Nasal cavity respiratory epithelium epithelial cell of viscerocranial mucosa (primary cell): ENCODE measurements at places on chromosomes 6 and 20. TPM values are rescaled to one million over a fixed set of nuclear protein-coding genes. Genes with fewer than 3 reads are reported as not detected.

PAQR8 gene
- total RNA-seq, result 1.0 and 1.5 TPM in 2 replicates

DLK2 gene
- total RNA-seq, result 2.8 and 4.8 TPM in 2 replicates

E2F1 gene
- 0.34 and 0.36 TPM in 2 replicates for total RNA-seq

SLC22A2 gene
- not detected in 2 replicates for total RNA-seq

POU5F1 gene
- 0.50 and 0.68 TPM in 2 replicates for total RNA-seq

FAM229B gene
- total RNA-seq, result 1.7 and 3.1 TPM in 2 replicates

KHDC1 gene
- total RNA-seq, result 0.68 and 1.7 TPM in 2 replicates

PNPLA1 gene
- 0.36 and 0.68 TPM in 2 replicates for total RNA-seq

EHMT2 gene
- total RNA-seq, result 13.7 and 47.4 TPM in 2 replicates

HLA-DOA gene
- 0.07 TPM in 1 of 2 replicates, not detected in the other for total RNA-seq

EEF1A2 gene
- 1.0 and 1.4 TPM in 2 replicates for total RNA-seq

ROMO1 gene
- 58.1 and 158 TPM in 2 replicates for total RNA-seq

POLR1C gene
- 35.3 and 42.4 TPM in 2 replicates for total RNA-seq

CLDN20 gene
- not detected in 2 replicates for total RNA-seq

BANF2 gene
- not detected in 2 replicates for total RNA-seq

WFDC5 gene
- total RNA-seq, result 0.64 and 8.2 TPM in 2 replicates

GTSF1L gene
- total RNA-seq, result not detected in 2 replicates

FAM209B gene
- under 0.01 TPM in 1 of 2 replicates, not detected in the other for total RNA-seq

BPIFB2 gene
- not detected in 2 replicates for total RNA-seq

RTEL1 gene
- 5.1 and 11.7 TPM in 2 replicates for total RNA-seq

FAM217A gene
- not detected in 2 replicates for total RNA-seq

KIAA1755 gene
- not detected in 2 replicates for total RNA-seq

RRAGD gene
- 5.1 and 20.9 TPM in 2 replicates for total RNA-seq

DNMT3B gene
- 0.68 and 1.5 TPM in 2 replicates for total RNA-seq

PNLDC1 gene
- 0.07 TPM in 1 of 2 replicates, not detected in the other for total RNA-seq

LGSN gene
- total RNA-seq, result not detected in 2 replicates

NOL7 gene
- total RNA-seq, result 66.4 and 94.7 TPM in 2 replicates

AVP gene
- total RNA-seq, result not detected in 2 replicates

KCNK17 gene
- not detected in 2 replicates for total RNA-seq

HSPA12B gene
- total RNA-seq, result not detected in 2 replicates

COL19A1 gene
- total RNA-seq, result under 0.01 TPM in 1 of 2 replicates, not detected in the other

MUCL3 gene
- total RNA-seq, result not detected in 2 replicates

LKAAEAR1 gene
- not detected in 2 replicates for total RNA-seq

CCN2 gene
- 7.5 and 53.6 TPM in 2 replicates for total RNA-seq

CDSN gene
- under 0.01 and 10.9 TPM in 2 replicates for total RNA-seq

ADGB gene
- total RNA-seq, result not detected in 2 replicates

RSPO3 gene
- not detected in 2 replicates for total RNA-seq

SDHAF4 gene
- 7.7 and 11.3 TPM in 2 replicates for total RNA-seq

C6orf141 gene
- total RNA-seq, result 22.3 and 22.6 TPM in 2 replicates
